CD4-positive, alpha-beta T cell treated with Interleukin-6 at 100 ng/mL for 8 hours (primary cell): ENCODE measurements at places on chromosomes 2 and 18.

- DNase-seq, result no peak
Measured at GRCh38 chr2:73053316-73054114, 18.0 kb downstream of the SFXN5 start.

DNA sequence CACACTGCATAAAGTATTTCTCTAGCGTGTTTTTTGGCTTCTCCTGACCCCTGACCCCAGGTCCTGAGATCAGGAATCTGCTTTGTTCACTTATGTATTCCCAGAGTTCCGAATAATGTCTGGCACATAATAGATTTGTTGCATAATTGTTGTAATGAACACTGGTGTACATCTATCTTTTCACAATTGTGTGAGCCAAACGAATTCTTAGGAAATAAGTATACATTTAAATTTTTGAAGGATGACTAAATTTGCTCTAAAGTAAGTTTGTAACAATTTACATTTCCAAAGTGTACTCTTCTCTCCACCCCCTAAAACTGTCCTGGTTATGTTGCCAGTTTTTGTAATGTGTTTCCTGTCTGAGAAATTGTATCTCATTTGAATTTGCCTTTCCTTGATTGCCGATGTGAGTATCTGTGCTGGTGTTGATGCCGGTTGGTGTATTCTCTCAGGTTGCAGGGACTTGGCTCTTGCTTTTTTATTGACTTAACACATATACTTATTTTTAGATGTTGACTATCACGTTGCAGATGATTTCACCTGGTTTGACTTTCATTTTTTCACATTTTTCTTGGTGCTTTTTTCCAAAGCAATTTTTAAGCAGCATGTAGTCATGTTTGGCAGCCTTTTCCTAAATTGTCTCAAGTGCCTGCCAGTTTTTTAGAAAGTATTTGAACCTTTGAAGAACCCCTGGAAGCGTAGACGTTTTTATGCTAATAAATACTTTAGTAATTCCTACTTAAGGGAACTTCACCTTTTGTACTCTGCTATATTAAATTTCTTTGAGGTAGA is 16.1 kb upstream of the FARP2 start:
- DNase-seq, result no peak

DNA sequence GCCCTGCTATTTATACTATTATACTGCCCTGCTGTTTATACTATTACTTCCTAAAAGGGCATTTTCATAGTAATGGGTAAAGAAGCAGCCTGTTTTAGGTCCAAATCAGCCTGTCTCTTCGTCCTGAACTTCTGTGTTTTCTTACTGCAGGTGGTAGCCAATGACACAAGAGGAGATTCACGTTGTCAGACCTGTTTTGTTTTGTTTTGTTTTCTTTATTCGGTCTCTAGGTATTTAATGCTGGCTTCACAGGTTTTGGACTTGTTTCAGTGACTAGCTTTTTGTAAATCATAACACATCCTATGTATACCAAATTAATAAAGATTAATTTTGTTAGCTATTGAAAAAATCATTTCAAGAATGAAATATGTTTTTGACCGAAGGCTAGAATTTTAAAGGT is 116.4 kb downstream of the MAP3K20 start:
- DNase-seq, result no peak

- no peak for DNase-seq
Measured at GRCh38 chr2:134362152-134362668, 108.3 kb downstream of the MGAT5 start.

- no peak for DNase-seq
Measured at GRCh38 chr18:73164430-73164829, 296.6 kb upstream of the NETO1 start.

- no peak for DNase-seq
Measured at GRCh38 chr2:25996844-25997243, 14.5 kb upstream of the KIF3C start.

DNA sequence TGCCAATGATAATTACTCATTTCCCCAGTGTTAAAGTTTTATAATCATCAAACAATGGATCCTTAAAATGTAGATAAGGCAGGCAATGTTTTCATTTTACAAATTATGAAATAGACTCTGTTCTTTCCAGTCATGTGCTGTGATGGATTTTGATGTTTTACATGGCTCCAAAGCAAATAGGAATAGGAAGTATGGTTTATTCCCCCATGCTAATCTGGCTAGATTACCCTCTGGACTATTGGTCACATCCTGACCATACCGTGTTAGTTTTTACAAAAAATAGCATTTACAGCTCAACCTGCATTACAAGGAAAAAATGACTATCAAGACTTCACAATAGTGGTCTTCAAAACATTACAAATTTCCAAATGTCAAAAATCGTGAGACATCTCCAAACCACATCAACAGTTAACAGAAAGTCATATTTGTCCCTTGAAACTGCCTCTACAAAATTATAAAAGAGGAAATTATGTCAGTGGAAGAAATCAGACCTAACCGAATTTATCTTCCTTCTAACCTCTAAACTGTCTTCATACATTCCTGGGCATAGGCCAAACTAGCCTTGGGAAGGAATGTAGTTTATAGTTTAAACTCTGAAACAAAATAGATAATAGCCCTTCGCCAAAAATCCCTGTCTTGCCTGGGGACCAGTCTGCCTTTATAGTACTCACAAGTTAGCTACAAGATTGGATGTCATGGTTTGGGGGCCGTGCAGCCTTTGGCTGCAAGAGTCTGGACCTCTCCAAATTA is 1941.2 kb upstream of the CELF4 start:
- DNase-seq, result no peak

DNA sequence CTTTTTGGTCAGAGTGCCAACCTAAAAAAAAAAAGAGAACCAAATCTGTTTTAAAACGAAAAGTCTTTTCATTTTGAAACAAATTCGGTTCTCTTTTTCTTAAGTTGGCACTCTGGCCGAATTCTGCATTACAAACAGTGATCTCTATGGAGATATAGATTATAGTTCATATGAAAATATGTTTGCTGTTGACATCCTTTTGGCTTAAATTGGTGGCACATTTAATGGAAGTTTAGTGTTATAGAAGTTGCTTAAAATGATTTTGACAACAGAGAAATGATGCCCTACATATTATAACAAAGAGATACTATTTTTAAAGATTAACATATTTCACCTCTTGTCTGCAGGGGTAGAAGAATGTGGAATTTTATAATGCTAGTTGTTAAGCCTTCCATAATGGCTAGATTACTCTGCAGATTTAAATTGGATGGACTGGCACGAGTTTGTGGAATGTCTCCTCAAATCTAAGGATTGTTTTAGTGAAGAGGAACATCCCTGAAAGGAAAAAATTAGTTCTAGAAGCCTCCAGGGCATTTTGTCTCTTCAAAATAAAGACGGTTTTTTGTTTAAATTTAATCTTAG is 222.9 kb upstream of the CDH2 start:
- no peak for DNase-seq

DNA sequence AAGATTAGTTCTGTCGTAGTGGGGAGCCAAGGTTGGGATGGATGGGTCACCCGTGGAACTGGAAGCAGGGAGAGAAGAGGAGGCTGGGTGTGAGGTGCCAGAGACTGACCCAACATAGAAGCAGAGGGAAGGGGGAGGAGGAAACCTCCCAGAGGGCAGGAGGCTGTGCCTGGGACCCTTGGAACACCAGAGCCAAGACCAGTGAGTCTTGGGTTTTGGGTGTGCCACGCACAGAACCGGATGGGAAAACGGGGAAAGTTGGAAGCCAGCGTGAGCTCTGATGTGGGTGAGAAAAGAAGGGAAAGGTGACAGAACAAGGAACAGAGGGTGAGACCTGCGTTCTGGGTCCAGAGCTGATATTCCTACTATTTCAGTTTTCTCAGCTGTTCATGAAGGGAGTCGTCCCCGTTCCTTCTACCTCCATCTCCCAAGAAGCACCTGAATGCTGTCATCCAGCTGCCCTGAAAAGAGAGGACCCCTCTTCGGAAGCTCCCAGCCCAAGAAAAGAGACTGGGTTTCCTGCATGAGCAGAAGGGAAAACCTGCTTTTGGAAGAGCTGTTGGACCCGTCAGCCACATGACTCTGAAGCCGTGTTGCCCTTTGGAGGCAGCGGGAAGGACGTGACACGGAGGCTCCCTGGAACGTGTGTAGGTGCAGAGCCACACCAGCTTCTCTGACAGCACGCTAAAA is 250.1 kb downstream of the NDUFA10 start:
- no peak for DNase-seq

DNA sequence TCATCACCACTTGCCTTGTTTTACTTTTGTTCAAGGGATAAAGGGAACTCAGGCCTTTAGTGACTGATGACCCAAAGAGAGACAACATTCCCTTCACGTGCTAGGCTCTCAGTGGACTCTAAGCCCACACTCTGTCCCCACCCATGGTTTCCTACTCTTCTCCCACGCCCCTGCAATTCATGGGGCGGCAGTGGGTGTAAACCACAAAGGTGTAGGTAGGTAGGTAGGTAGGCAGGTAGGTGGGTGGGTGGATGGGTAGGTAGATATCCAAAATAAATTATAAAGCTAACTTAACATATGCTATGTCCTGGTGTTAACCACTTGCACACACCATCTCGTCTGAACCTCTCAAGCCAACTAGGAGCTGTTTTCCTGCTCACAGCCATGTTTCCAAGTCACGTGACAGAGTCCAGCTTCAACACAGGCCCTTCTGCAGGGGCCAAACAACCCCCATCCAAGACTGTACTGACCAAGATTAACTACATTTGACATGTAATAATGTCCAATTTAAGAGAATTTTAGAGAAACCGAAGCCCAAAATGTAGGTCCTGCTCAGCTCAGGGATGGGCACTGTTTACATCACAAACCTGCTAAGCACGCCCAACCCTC is 33.7 kb downstream of the DNMT3A start:
- DNase-seq, result no peak

GRCh38 chr2:54271843-54272627 is 16.0 kb upstream of the TSPYL6 start:
- no peak for DNase-seq

DNA sequence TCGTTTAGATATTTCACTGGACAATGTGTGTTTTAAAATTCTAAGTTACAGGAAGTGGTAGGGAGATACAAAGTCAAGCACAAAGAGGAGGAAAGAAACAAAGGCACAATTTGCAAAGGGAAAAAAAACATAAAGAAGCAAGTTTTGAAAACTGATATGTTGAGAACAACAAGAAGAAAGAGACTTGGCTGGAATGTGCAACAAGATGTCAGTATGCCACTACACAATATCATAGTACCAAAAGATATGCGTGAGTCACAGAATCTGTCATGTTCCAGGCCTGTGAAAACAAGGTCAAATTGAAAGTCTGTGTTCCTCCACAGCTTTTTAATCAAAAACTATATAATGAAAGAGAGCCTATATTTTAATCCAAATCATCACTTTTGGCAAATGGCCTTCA is 12.0 kb downstream of the EXOC6B start:
- DNase-seq, result no peak

- no peak for DNase-seq
Measured at GRCh38 chr18:58325494-58325893, 281.5 kb downstream of the NEDD4L start.

DNA sequence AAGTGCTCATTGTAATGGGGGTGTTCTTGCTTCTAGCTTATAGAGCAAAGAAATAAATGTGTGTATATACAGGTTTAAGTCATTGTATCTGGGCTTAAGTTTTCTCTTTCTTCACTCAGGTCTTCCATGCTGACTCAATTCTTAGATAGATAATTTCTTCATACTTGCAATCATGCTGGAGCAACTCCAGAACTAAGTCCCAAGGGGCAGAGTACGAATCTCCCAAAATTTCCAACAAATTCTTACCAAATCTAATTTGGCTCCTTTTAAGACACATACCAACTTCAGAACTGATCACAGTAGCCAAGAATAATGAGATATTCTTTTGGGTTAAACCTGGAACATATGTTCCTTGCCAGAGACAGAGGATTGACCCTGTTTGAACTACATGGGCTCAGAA is 4.3 kb upstream of the SPAG16 start:
- no peak for DNase-seq

DNA sequence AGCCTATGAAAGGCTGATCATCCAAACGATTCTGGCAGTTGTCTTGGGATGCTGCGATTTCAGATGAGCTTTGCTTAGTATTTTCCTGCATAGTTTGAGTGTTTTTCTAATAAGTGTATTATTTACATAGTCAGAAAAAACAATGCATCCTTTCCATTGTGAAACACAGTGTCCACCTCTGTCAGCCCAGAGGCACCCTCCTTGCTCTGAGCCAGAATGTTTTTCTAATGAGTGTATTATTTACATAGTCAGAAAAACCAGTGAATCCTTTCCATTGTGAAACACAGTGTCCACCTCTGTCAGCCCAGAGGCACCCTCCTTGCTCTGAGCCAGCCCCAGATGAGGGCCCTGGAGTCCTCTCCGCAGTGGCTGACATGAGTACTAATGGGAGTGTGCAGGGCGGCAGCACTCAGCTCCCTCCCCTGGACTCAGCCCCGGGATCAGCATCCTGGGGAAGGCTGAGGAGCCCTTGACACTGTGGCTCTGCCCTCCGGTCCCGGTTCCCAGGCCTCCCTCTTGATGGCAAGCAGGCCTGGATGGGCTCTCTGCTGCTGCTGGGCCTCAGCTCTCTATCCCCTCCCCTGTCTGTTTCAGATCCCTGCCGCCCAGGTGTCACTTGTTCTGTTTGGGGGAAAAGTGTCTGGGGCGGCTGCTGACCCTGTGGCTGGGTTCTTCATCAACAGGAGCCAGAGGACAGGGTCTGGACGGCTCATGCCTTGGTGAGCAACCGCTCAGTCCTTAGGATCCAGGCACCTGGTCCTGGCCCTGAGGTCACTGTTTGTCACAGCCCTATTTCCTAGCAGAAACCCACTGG is 5.9 kb downstream of the MFSD2B start:
- no peak for DNase-seq

- DNase-seq, result no peak
Measured at GRCh38 chr2:7523481-7524120, 606.4 kb downstream of the RNF144A start.

DNA sequence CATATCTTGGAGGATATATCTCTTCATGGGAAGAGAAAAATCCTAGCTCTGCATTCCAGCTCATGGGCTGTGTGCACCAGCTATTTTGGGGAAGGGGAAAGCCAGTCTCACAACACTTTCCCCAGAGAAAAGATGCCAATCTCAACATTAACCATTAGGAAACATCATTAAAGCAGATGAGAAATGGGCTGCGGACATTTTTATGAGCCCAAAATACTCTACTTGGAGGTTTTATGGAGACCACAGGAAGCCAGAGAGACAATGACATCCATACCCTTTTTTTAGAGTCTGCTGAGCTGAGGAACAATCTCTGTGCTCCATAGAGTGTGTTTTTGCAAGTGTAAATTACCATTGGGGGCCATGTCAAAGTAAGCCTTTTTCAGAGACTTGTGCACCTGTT is 213.7 kb downstream of the TRIB2 start:
- no peak for DNase-seq

DNA sequence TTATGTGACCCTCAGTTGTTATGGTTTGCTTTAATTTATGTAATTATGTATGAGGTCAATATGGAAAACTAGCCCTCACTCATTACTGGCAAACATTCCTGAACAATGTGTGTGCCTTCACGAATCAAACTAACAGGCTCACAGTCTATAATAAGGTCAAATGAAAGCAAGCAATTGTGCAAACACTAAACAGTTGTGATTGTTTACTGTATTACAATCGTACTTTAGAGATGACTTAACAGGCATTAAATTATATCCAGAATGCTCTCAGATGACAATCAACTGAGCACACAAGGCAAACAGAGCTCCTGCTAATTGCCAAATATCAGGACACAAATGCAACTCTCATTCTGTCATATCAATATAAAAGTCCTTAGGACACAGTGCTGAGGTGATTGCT is 29.5 kb downstream of the COL5A2 start:
- DNase-seq, result no peak
